ENCODE measurements at places on chromosomes 7 and 10.

GRCh38 chr10:102141583-102142107 lies 8.8 kb downstream of the PPRC1 start:
- DNase-seq: no peak

DNA sequence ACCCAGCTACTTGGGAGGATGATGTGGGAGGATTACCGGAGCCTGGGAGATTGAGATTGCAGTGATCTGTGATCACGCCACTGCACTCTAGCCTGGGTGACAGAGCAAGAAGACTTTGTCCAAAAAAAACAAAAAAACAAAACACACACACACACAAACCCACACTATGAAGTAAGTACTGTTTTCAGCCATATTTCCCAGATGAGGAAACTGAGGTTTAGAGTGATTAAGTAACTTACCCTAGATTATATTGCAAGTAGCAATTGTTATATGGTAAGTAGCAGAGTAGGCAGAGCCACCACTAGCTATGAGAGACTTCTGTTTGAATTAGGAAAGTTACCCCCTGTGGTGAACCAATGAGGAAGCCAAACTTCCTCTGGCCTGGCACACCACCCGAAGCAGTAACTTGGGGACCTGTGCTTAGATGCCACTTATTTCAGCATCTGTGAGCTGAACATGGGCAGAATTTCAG lies 61.9 kb downstream of the MCU start:
- no peak for DNase-seq

DNA sequence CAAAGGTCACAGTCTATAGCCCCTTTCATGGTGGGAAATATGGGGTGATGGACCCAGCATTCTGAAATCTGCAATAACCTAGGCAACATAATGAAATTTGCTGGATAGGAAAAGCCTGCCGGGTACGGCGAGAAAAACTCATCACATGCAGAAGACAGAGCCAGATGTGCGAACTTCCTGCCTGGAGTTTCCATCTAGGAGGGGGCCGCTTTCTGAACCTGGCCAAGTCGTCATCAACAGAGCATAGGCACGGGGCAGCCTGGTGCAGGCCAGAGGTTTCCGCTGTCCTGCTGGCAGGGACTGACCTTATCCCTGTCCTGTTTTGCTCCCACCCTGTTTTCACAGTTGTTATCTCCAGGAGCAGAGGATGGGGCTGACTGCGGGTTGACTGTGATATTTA lies 27.4 kb downstream of the CCDC3 start:
- DNase-seq: no peak

DNA sequence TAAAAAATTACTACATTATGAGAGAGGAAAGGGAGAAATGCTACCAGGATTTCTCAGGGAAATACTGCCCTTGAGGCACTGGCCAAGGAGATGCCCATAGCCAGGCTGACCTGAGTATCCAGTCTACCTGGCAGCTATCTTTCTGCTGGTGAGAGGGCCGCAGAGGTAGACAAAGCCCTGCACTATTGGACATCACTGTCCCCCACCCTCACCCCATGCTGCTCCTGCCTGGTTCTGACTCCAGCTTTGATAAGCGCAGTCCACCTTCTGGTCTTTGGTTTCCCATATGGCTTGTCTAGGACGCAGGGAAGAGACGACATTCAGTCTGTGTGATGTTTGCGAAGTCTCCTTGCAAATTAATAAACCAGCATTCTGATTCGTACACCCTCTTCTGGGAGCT lies 3.7 kb downstream of the ITPRIP start:
- DNase-seq: no peak

DNA sequence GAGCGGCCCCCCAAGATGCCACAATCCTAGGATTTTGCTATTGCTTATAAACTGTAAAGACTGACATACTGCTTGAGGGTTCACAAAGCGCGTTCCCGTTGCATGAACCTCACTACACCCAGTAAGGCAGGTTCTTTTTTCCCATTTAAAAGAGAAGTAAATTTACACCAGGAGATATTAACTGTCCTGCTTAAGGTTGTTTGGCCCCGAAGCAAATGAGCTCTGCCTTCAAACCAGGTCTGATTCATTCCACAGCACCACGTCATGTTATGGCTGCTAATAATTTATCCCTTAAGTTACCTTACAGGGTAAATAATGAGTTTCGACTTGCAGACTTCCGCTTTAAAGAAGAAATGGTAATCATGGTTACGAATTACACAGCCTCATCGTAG lies 559 bp upstream of the FKBP14 start:
- DNase-seq: no peak

DNA sequence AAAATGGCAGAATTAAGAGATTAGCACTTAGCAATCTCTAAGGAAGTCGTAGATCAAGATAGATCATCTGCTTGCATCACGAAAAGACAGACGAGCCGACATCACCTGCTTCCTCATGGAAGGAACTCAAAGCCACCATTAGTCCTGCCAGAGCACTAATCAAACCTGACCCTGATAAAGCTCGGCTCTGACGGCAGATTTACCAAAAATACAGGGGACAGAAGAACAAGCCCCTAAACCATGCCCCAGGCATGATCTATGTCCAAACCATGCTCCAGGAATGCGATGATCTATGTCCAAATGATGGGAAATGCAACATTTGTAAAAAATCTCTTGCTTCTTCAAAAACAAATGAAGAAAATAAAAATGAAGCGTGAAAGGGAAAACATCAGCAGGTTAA lies 182.8 kb downstream of the TCERG1L start:
- no peak for DNase-seq

- no peak for DNase-seq
These were observed 49.2 kb upstream of the KCNMA1 start for GRCh38 chr10:77686650-77687417.

Measured in stimulated activated CD4-positive, alpha-beta T cell treated with anti-CD3 and anti-CD28 coated beads, Interleukin-1b, Interleukin-23, amount 100 ng/mL, for 24 hours (primary cell).